ENCODE measurements at places on chromosomes 6 and 20.

- no peak for DNase-seq
Measured at GRCh38 chr20:56974499-56975250, 291.8 kb downstream of the BMP7 start.

DNA sequence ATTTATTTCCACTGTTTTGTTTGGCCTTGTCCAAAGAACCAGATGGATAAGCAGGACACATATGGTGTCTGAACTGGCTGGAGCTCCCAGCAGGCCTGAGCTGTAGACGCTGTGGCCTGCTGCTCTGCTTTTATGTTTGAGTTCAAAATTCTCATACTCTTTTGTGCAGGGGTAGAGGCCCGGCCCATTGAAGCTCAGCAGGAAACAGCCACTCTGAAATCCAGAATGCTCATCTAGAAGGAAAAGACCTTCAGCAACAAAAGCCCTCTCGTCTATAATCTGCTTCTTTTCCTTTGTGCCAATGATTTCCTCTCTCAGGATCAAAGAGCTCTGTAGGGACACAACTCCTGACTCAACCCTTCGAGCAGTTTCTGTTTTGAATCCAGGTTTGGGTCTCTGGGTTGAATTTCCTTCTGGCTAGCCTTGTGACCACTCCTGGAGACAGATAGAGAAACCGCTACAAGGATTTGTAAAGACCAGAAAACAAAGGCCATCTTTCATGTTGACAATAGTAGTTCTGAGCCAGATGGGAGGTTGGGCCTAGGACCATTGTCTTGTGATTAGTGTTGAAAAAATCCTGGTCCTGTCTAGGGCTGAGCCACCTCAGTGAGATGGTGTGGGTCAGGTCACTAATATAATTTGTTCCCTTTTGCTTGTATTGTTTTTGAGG, 446.7 kb downstream of the BCKDHB start:
- DNase-seq, result no peak

- no peak for DNase-seq
Measured at GRCh38 chr6:52515219-52515960, 61.5 kb downstream of the TRAM2 start.

GRCh38 chr6:87444362-87444761, 28.4 kb upstream of the SLC35A1 start:
- no peak for DNase-seq

GRCh38 chr20:37395410-37395797, 49.5 kb downstream of the SRC start:
- no peak for DNase-seq

GRCh38 chr6:147614501-147614900, 106.0 kb downstream of the SAMD5 start:
- no peak for DNase-seq

DNA sequence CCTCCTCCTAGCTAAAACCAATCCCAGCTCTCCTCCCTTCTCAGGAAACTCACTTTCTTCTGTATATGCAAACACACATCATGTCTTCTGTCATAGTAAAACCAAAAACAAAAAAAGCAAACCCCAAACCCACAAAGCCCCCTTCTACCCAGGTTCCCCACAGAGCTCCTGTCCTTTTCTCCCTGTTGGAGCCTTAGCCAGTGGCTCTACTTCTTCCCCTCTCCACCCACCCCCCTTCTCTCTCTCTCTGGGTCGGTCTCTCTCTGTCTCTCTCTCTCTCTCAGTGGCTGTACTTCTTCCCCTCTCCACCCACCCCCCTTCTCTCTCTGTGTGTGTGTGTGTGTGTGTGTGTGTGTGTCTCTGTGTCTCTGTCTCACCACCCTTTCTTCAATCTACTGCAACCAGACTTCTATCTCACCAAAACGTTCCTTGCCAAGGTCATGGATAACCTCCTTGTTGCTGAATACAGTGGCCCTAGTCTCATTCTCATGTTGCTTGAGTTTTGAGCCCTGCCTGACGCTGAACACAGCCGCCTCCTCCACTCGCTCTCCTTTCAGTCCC, 8.7 kb upstream of the OSER1 start:
- no peak for DNase-seq

- DNase-seq, result no peak
Measured at GRCh38 chr6:142857233-142857761, 87.7 kb downstream of the HIVEP2 start.

- DNase-seq, result no peak
Measured at GRCh38 chr6:82182756-82183155, 64.8 kb downstream of the IBTK start.

DNA sequence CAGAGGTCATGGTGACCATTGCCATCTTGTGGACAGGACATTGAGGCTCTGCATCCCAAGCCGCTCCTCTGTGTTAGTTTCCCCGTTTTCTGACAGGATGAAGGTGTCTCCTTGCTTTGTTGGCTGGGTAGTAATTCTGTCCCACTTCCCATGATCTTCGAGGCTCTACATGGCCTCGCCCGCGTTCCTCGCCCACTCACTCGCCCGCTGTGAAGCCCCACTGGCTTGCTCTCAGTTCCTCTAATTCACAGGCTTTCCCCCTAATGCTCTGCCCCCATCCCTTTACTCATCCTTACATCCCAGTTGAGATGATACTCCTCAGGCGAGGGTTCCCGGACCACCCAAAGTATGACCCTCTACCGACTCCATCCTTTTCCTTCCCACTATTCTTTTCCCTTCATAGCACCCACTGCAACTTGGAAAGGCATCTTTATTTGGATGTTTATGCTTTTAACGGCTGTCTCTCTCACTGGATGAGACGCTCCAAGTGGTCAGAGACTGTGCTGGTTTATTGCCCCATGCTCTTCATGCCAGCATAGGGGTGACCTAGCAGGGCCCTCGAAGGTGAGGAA, 511 bp upstream of the SLC35B2 start:
- no peak for DNase-seq

DNA sequence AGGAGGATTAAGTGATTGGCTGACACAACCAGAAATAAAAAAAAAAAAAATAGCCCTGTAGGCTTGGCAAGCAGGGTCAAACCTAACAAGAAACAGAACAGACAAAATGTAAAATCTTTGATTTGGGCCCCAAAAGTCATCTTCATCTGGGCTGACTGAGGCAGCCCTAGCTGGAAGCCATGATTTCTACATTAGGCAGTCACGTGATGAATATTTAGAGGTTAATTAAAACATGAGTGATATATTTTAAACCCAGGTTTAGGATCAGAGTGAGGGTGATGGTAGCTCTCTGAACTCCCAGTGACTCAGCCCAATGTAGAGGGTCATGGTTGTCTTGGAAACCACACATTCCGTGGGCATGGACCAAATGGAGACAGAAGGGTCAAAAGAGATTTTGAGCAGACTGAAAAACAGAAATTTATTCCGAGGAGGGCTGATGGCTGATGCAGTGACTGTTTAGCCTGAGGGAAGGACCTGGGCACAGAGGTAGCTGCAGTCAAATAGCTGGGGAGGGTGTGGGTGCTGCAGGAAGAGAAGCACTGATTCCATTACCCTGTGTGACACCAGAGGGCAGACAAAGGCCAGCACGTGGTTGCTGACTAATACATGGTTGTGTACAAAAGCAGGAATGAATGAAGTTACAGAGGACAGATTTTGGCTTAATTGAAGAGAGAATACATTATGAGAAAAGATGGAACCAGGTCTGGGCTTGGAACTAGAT, 573.1 kb upstream of the CHD6 start:
- no peak for DNase-seq

- no peak for DNase-seq
Measured at GRCh38 chr6:169445661-169446581, 192.3 kb upstream of the THBS2 start.

DNA sequence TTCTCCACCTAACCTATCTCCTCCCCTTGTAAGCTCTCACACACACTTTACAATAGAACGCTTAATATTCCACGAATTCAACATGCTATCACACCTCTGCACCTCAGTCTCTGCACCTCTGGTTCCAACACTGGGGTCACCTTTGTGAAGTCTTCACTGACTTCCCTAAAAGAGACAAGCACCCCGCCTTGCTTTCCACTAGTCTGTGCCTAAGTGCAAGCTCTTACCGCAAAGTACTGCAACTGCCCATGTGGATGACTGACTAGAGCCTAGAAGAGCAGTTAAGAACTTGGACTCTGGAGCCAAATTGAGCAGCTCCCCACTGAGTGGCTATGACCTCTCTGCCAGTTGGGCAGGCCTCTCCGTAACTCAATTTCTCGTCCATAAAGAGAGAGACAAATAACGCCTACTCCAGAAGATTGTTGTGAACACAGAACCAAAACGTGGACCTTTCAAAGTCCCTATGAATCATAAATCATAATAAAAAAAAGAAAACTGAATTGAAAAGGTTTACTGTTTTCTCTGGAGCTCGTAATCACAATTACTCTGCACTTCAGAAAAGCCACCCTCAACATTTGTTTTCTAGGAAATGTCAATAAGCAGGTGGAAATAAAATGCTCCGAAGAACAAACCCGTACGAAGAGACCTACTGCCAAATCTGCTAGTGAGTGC, 1.2 kb downstream of the IFNGR1 start:
- DNase-seq, result peak; percentile 27

DNA sequence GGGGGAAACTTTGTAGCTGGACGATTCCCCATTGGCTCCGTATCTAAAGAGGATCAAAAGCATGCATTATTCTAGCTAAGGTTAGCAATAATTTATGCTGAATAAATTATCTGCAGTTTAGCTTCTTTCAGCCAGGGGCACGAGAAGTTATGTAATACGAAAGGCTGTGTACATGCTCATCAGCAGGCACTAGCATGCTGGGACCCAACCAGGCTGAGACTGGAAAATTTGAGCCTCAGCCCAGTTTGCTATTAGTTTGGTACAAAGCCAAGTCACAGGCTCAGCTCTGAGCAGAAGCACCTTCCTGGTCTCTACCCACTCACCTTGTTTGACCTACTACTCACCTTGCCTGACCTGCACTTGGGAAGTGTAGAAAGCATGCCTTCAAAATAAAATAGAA, 328.1 kb upstream of the ARID1B start:
- DNase-seq, result no peak

- DNase-seq, result no peak
Measured at GRCh38 chr6:19603721-19604120, 233.4 kb upstream of the ID4 start.
